ENCODE measurements at places on chromosomes 11 and 22.
A peak's percentile ranks its signal among the peaks of the same experiment; 100 is the strongest.

GRCh38 chr11:81421251-81421860 lies 1312.3 kb downstream of the FAM181B start:
- no peak for DNase-seq

GRCh38 chr11:76702336-76703128 lies 32.0 kb upstream of the LRRC32 start:
- DNase-seq = no peak

DNA sequence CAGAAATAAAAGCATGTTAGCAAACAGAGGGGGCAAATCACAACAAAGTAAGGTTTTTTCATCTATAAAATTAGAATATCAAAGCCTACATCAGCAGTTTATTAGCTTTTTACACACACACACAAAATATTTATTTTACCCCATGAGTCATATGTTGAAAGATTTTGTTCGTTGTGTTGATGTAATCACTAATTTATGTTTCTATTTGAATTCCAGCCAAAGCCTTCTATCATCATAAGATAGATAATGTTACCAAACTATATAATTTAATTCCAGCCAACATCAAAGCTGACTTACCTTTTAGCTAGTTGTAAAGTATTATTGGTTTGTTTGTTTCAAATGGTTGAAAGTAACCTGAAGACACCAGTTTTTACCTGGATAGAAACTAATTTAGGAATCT lies 458.0 kb upstream of the ARHGAP42 start:
- no peak for DNase-seq

- no peak for DNase-seq
These were observed 165.8 kb upstream of the SYT13 start for GRCh38 chr11:45451766-45452440.

- DNase-seq = no peak
These were observed 2.5 kb upstream of the RCOR2 start for GRCh38 chr11:63919267-63920125.

- no peak for DNase-seq
These were observed 167.4 kb downstream of the BRD1 start for GRCh38 chr22:49660321-49660720.

- DNase-seq = no peak
These were observed 30.6 kb downstream of the NFRKB start for GRCh38 chr11:129864811-129865210.

- DNase-seq = peak; percentile 68
These were observed 9.4 kb upstream of the SAMM50 start for GRCh38 chr22:43945632-43946383.

GRCh38 chr11:85626496-85626895 lies 648 bp downstream of the DLG2 start:
- no peak for DNase-seq

GRCh38 chr22:27540656-27541396 lies 260.7 kb downstream of the MN1 start:
- no peak for DNase-seq

DNA sequence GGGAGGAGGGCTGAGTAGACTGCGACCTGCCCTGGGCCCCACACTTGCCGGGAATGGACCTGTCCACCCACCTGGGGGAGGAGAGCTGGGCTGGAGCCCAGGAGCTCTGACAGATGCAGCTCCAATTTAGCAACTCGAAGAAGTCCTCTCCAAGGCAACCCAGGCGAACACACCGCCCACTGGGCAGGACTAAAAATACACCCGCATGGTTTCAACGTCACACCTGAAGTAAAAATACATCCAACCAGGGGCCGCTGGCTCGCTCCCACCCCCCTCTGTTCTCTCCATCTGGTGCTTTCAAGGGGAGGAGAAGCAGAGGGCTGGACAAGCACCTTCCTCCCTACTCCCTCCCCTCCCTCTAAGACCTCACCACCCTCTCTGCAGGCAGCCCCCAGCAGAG lies 119.9 kb downstream of the FEZ1 start:
- no peak for DNase-seq

GRCh38 chr22:19130959-19131684 lies at the start of gene TSSK2:
Gene TSSK2 (plus strand): TSS chr22:19131308. CDS start chr22:19131400, 92 bp downstream.
- no peak for DNase-seq

DNA sequence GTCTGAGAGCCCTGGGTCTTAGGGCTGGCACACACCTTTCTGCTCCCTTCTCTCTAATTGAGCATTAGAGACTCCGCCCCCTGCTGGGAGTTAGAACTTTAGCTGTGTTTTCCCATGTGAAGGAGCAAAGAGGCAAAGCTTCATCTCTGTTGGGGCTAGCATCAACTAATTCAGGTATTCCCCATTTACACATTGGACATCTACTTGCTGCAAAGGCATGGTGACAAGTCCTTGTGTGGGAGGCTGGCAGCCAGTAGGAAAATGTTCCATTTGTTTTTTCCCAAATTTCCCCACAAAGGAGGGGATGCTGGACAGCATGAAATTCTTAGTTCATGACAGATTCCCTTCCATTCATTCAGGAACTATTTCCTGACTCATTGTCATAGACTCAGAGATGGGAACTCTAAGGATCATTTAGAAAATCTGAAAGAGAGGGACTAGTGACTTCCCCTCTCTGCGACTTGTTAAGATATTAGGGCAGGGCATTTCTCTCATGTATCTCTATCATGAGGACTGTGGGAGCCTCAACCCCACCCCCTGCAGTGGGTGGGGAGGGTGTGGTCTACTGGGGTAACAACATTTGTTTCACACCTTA lies 3.6 kb downstream of the CD44 start:
- DNase-seq = peak; percentile 31

GRCh38 chr11:44627165-44627789 lies 61.8 kb downstream of the CD82 start:
- DNase-seq = no peak

GRCh38 chr11:73173755-73174494 lies 31.8 kb upstream of the FCHSD2 start:
- no peak for DNase-seq

GRCh38 chr11:78417888-78418583 lies 416 bp upstream of the GAB2 start:
- DNase-seq = peak; percentile 66
